SK-MEL-5 (cell line): ENCODE measurements at places on chromosomes 11 and 22. TPM values are rescaled to one million over a fixed set of nuclear protein-coding genes. Genes with fewer than 3 reads are reported as not detected.

- peak; percentile 78 for DNase-seq
Measured at GRCh38 chr11:68441466-68442230, 18.9 kb upstream of the PPP6R3 start.

GRCh38 chr11:46352063-46352841 lies 5.0 kb downstream of the DGKZ start:
- peak; percentile 56 for DNase-seq

DNA sequence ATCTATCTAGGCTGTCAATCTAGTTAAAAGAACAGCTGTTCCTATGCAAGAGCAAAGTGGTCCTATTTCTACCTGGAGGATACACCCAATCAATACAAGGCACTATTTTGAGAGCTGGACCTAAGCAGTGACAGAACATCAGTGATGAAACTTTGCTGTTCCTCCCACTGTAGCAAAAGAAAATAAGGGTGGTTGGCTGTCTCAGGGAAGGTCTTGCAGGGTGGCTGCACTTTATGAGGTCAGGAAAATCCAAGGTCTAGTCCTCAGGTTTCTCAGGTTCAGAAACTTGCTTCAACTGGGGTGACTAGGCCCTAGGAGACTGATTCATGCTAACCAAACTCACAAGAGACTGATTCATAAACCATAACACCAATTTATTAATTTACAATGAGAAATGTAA lies 11.6 kb downstream of the CPSF7 start:
- no peak for DNase-seq

DNA sequence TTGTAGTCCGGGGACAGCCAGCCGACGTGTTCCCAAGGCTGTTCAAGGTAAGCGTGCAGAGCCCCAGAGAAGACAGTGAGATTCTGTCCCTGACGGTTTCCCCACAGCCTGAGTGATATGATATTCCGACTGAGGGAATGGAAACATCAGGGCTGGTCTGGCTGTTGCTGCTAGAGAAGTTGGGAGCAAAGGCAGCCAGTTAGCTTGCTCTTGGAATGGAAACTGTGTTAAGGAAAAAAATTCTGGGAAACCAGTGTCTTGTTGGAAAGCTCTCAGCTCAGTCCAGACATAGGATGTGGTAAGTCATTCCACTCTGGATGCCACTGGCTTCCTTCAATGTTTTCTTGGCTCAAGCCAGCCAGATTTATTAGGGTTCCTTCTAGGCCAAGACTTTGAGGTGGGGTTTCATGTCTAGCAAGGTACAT lies 8.8 kb downstream of the CRY2 start:
- no peak for DNase-seq

GRCh38 chr22:21028277-21029251 lies 3.8 kb downstream of the SLC7A4 start:
- no peak for DNase-seq

GRCh38 chr22:26172389-26172990 lies 3.2 kb downstream of the SEZ6L start:
- peak; percentile 68 for DNase-seq

- DNase-seq: no peak
Measured at GRCh38 chr11:116837231-116838091, at the start of gene APOA1. APOA1 (minus strand) TSS chr11:116837622; CDS start chr11:116837387, 235 bp downstream.

DNA sequence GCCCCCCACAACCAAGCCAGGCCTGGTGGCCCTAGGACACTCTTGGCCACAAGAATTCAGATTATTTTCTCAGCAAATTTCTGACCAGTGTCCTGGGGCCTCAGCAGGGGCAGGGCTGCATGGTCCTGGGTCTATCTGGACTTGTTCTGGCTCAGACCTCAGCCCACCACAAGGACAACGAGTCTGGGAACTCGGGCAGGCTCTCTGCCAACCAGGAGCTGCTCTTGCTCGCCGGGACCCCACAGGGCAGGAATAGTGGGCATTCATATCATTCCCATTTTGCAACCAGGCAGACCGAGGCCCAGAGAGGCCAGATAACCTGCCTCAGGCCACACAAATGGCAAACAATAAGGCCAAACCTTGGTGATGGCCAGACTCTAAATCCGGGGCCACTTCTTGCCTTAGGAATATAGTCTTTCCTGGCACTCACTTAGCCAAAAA lies 75.4 kb upstream of the WNT7B start:
- DNase-seq: no peak

Gene TOMT
- not detected in 2 replicates for total RNA-seq

Gene TP53AIP1
- 0.13 TPM in 1 of 2 replicates, not detected in the other for total RNA-seq

Gene GP1BB
- total RNA-seq: 1.5 and 1.6 TPM in 2 replicates

DNA sequence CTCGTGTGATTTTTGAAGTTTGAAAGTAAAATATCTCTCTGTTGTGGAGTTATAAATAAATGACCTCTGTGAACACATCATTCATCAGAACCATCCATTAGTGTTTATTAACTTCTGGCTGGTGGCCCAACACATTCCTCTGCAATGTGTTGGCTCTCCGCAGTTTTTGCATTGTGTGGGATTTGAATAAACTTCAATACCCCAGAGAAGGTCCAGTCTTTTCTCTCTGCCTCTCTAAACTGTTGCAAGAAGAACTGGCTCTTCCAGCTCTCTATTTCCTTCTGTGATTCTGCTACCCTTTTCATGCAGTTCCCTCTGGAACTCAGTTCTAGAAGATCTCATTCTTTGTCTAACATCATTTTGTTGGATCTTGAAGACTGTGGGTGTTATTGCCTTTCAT lies 125.0 kb upstream of the ARHGAP42 start:
- no peak for DNase-seq

DNA sequence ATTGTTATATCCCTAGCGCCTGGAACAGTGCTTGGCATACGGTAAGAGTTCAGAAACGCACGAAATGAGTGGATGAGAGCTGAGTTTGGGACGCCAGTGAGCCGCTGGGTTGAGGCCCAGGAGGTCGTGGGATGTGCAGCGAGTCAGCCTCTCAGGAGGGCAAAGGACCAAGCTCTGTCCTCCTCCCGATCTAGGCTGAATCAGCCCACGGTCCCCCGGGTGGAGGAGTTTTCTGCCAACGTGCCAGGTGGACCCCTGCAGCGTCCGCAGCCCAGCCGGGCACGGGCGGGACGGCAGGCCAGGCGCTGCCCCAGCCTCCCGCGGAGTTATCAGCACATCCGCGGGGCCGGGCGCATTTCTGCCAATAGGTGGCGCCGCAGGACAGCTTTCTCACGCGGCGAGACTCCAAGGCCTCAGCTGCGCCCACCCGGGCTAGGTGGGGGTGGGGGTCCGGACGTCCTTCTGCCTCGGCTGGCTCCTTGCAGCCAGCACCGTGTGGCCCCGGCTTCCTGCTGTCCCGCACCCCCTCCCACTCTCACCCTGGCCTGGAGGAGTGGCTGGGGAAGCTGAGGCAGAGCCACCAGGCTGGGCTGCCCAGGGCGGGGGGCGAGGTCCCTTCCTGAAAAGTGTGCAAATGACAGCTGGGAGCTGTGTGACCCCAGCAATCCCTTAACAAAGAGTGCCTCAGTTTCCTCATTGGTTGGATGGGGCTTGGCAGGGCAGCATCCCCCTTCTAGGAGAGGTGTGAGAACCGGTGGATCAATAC lies 2.2 kb upstream of the RPS19BP1 start:
- peak; percentile 75 for DNase-seq

DNA sequence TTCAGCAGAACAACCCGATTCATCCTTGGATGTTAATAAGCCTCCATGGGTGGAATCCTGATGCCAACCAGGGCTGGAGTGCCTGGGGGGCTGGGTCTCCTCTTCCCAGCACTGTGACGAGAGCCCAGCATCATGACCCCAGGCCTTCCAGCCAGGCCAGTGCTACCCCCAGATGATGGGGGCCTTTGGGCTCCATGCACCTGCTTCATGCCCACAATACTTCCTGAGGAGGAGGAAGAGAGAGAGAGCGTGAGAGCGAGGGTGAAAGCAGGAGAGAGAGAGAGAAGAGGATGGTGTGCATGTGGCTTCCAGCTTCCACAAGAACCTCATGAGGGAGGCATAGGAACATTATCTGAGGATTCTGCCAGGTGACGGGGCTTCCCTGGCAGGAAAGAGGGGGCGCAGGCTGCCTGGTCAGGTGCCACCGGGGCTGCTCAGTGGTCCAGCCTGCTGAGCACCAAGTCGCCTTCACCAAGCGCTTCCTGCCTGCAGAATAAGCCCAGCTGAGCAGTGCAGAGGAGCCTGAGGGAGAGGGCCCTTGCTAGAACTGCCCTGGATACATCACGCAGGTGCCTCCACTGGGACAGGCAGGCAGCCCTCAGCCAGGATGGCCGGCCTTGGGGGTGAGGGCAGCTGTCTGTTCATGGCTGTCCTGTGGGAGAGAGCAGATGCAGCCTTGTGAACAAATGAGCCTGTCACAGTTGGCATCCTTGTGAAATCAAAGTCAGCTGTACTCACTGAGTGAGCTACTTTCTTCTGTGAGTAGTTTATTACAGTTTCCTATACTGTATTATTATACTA lies 243.3 kb upstream of the B3GAT1 start:
- no peak for DNase-seq

- peak; percentile 72 for DNase-seq
Measured at GRCh38 chr11:662689-663274, 25.7 kb downstream of the DRD4 start.

Gene MUC6
- total RNA-seq: not detected in 2 replicates
